ENCODE measurements at places on chromosomes 1 and 21.

- DNase-seq, result no peak
These were observed 95.5 kb downstream of the TNFSF18 start for GRCh38 chr1:172955161-172955815.

- DNase-seq, result no peak
These were observed 237.6 kb downstream of the SDCCAG8 start for GRCh38 chr1:243493156-243494129.

DNA sequence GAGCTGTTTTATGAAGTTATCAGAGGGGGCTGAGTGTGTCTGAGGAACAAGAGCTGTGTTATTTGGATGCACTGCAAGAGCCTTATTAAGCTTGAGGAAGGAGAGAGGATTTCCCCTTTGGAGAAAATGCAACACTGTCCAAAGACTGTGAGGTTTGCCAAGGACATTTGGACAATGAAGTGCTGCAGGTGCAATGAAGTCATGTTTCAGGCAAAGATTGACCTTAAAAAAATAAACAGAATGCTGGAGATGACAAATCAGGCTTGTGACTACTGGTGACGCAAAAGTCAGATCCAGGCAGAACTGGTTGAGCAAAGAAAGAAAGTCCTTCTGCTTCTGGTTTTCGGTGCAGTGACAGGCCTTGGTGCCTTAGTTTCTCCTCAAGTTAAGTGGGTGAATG is 125.2 kb upstream of the KIAA0040 start:
- DNase-seq, result no peak

- peak; percentile 16 for DNase-seq
These were observed 784.4 kb upstream of the ADGRL4 start for GRCh38 chr1:79790950-79791349.

GRCh38 chr1:243230914-243231313 is 24.2 kb downstream of the CEP170 start:
- no peak for DNase-seq

DNA sequence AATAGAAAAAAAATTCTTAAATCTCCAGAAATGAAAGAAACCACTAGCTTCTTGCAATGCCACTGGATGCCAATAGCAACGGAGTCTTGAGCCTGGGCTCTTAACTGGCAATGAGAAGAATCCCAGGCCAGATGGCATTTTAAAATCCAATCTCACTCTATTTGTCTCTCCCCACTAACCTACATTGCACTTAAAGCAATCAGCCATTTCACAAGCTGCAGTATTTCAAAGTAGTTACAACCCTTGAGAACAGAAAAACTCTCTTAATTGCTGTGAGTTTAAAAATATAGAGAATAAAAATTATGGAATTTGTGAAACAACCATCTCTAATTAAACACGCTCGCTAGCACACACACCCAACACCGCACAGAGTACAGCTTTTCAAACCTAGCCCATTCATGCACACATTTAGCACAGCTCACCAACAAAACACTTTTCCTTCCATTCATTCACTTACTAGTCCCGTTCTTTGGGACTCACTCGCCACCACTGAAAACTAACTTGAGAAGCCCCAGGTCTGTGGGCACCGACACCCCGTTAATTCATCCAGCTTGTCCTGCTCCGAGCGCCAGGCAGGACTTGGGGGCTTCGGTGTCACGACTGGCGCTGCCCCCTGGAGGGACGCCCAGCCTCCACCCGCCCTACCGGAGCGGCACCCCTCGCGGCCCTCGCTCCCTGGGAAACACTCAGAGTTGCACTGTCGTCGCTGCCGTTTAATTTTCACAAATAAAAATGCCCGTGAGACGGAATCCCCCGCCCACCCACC is 1.0 kb downstream of the DDAH1 start:
- no peak for DNase-seq

DNA sequence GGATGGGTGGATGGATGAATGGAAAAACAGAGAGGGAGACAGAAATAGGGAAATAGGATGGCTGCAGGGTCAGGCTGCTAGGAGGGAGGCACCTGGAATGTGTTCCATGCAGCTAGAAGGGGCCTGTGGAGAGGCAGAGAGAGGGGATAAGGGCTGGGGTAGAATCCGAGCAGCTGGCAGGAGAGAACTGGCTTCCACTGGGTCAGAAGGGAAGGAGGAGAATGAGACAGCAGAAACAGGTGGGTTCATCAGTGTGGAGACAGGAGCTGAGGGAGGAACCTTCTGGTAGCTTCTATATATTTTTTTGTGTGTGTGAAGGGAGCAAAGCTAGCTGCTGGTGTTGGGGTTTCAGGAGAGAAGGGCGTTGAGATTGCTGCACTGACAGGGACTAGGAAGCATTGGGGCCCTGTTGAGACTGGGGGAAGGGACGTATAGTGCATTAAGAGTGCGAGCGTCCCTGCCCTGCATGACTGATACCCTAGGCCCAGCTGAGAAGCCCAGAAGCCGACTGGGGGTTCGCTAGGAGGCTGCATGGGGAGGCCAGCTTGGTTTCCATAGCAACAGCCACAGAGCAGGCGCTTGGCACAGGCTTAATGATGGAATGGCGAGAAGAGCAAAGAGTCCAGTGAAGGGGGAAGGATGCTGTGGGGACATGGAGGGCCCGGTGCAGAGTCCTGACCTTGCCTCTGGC is 14.8 kb upstream of the KIF21B start:
- no peak for DNase-seq

DNA sequence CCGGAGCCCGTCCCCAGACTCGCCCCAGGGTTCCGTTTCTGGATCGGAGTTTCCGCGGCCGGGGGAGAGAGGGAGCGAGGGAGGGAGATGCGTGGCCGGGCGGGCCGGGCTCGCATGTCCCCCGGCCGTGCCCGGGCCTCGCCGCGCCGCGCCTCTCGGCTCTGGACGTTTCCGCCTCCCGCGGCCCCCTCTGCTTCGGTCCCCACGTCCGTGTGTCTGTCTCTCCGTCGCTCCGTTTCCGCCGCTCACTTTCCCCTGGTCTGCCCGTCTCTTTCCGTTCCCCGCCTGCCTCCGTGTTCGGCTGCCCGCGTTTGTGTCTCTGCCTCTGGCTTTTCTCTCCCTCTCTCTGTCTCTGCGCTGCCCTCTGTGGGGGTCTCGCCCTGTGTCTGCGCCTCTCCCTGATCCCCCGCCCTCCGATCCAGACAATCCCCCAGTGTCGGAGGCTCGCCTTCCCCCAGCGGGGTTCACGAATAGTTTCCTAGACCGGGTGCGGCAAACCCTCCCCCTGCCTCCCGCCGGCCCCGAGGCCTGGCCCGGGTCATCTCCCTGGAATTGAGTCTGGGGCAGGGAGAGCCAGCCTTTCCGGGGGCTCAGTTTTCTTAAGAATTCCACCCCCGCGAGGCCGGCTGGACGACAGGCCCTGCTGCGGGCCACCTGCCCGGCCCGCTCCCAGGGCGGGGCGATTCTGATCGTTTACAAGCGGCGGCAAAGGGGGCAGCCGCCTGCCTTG is 735 bp downstream of the NBL1 start:
- DNase-seq, result no peak

DNA sequence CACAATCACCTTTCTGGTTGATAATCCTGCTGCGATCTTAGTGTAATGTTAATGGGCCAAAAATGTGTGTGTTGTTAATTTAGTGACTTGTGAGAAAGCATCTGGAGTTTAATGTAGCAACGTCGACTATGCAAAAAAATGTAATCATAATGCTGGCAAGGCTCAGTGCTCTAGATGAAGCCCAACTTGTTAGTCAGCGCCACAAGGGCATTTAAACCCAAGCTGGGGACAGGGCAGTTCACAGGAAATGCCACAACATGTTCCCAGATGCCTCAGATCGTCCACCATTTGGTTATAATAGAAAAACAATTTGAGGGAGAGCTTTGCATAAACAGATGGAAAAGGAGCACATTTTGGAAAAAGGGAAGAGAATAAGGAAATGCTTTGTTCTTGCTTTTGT is 585.4 kb upstream of the PLXNA2 start:
- no peak for DNase-seq

GRCh38 chr1:20476265-20477038 is 9.6 kb downstream of the CAMK2N1 start:
- DNase-seq, result no peak

- no peak for DNase-seq
These were observed 486.5 kb downstream of the SIPA1L2 start for GRCh38 chr1:232143315-232143886.

DNA sequence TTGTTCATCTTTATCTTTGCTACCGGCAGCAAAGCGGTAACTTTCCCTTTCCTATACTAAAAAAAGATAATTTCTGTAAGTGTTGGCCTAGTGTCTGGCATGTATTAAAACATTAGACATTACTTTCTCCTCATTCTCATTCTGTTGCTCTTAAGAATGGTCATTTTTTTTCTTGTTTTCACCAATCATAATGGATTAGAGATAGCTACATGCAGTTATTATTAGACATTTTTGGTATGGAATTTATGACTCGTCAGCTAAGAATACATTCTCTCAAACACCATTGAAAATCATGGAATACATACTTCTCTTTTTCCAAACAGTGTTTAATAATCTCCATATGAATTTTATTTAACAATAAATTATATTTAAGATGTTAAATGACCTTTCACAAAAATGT is 1154.6 kb downstream of the BRINP3 start:
- no peak for DNase-seq

GRCh38 chr1:248837781-248838356 is at the start of gene ZNF672:
Gene ZNF672 (plus strand): TSS chr1:248838224. CDS start chr1:248847275, 9,051 bp downstream.
- DNase-seq, result peak; percentile 98

DNA sequence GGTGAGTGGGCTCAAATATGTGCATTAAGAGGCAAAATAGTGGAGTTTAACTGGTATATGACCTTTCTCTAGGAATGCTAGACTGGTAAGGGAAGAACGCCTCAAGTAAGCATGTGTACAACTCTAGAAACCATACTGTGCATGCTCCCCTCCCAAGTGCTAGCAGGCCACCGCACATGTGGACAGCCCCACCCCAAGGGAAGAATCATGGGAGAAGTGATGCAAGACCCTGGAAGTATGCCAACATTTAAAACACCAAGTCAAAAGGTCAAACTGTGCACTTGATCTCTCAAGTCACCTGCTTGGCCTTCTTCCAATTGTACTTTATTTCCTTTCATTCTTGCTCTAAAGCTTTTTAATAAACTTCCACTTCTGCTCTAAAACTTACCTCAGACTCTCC is 120.4 kb downstream of the WDR3 start:
- no peak for DNase-seq

GRCh38 chr21:44043613-44044012 is 31.5 kb downstream of the TRAPPC10 start:
- no peak for DNase-seq

- no peak for DNase-seq
These were observed 136.9 kb downstream of the CDC7 start for GRCh38 chr1:91637539-91637994.

- DNase-seq, result no peak
These were observed 16.0 kb downstream of the CCN1 start for GRCh38 chr1:85596531-85596930.

DNA sequence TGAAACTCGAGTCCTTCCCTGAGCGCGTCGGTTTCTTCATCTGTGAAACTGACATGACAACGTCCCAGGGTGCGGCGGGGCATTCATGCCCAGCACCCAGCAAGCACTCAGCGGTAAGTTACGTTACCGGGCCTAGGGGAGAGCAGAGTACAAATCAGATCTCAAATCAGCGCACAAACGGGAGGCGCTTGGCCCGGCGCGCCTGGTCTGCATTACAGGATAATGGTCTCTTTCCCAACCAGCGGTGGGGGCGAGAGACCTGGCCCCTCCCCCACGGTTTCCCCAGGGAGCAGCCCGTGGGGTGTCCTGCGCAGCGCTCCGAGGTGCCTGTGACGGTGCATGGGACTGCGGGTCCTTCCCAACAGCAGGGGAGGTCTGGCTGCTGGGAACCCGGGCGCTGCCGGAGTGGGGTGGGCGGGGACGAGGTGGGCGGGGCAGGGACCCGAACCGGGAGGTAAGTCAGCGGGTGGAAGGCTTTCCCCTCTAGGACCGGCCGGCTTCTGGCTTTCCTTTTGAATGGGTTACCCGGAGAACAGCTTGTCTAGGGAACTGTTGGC is 1.0 kb downstream of the TMEM51 start:
- no peak for DNase-seq

DNA sequence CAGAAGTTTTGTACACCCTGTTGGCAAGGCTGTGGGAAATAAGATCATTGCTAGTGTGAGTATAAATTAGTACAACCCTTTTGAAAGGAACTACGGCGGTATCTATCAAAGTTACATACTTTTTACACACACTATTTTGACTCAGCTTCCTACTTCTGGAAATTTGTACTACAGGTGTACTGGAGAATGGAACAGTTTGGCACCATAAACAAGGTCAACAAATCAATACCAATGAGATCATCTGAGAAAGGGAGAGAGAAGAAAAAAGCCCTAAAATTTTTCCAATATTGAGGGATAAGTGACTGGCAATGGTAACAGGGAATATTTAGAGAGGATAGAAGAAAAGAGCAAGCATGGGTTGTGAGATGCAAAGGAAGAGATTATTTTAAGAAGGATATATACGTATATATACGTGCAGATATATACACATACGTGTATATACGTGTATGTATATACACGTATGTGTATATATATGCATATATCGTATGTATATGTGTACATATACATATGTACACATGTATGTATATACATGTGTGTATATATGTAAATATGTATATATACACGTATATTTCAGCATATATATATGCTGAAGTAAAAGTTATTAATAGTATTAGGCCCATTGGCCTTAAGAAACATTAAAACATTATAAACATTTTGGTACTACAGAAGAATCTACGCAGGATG is 27.6 kb downstream of the KLHL20 start:
- no peak for DNase-seq

GRCh38 chr1:209651138-209651587 is 1.1 kb downstream of the LAMB3 start:
- DNase-seq, result peak; percentile 79

DNA sequence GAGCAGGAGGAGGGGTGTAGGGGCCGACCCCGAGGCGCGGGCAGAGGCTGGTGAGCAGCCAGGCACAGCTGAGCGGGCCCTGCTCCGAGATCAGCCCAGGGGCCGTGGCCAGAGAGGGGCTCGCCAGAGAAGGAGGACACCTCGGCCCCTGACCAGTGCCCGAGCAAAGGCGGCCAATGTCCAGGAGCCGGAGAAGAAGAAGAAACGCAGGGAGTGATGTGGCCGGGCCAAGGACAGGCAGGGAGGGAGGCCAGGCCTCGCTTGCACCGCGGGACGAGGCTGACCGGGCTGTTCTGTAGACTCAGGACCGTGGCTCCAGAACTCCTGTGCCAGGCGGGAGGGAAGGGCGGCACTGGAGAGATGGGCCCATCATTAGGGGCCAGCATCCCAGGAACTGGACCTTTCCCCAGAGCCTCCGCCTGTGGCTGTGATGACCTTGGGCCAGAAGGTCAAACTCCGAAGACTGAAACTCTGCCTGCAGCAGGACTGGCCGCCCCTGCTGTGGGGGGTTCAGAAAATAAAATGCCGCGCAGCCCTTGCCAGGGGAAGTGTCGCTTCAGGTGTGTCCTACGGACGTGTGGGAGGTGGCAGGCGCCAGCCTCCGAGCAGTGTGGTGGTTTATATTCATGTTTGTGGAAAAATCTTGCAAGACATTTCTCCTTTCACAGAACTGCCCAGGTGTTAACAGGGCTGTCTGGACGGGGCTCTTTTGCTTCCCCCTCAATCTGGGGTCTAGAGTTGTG is 14.4 kb downstream of the RRP1 start:
- no peak for DNase-seq

Data from stromal cell of bone marrow (primary cell).